ENCODE measurements at places on chromosomes 7 and 10.

- no peak for DNase-seq
Measured at GRCh38 chr7:44366986-44367385, 41.6 kb upstream of the CAMK2B start.

DNA sequence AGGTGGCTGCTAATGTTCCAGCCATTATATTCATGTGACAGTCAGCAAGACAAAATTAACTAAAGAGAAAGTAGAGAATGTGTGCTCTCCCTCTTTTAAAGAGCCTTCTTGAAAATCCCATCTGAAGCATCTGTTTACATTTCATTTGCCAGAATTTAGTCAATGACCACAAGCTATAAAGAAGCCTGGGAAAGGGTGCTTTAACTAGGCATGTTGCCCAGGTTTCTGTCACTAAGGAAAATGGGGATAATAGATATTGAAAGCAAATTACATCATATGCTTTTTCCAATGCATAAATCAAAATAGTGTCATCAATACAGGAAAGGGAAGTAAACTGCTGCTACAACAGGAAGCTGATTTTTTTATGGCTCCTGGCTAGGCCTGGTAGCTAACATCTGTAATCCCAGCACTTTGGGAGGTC is 67.7 kb downstream of the ELAPOR2 start:
- DNase-seq = no peak

DNA sequence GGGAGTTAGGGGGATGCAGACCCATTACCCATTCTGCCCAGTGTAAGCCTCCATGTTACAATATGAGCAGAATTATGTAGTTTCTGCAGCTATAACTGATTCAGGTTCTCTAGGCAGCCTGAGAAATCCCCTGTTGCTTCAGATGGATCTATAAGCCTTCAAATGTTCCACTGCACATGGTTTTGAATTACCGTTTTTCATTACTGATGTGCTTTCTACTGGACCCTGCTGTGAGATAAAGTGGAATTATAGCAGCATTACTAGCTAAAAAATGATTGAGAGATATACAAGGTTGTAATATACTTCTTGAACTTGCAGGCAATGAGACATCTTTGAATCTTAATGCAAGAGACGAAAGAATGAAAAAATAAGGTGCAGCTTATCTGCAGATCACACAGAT is 38.4 kb upstream of the ANAPC16 start:
- DNase-seq = no peak

DNA sequence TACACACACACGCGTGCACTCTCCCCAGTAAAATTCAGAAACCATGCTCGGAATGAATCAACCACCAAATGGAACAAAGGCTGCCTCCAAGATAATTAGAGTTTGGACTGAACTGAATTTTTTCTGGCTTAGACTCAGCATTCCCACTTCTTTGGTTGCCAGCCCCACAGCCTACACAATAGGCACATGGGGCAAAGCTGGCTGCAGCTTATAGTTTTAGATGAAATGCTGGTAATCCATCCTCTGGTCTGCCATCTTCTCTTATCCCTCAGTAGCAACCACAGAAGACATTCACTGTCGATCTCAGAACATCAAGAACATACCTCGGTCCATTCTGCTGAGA is 44.2 kb downstream of the PDE1C start:
- DNase-seq = no peak

GRCh38 chr10:31584098-31584631 is 265.1 kb downstream of the ZEB1 start:
- no peak for DNase-seq

Measured in type B pancreatic cell (in vitro differentiated cells).